ENCODE measurements at places on chromosomes 6 and 20.

DNA sequence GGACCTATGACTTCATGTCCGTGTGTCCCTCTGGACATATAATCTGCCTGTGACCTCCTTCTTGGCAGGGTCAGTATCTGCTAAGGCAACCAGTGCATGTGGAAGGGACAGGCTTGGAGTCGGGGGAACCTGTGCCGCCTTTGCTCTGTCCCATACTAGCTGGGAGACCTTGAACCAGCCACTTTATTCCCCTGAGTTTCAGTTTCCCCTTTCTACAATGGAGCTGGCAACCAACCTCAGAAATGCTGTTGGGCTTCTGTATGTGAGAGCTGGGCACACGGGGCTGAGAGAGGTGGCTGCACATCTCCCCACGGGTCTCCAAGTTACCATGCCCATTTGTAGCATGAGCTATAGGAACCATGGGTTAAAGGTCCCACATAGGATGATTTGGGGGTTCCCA, 53.8 kb downstream of the CD40 start:
- DNase-seq: no peak

GRCh38 chr6:84929212-84929611, 164.8 kb upstream of the TBX18 start:
- no peak for DNase-seq

GRCh38 chr6:70380252-70380651, 33.1 kb upstream of the FAM135A start:
- DNase-seq: no peak

GRCh38 chr20:24780674-24781417, 168.2 kb upstream of the CST7 start:
- no peak for DNase-seq

DNA sequence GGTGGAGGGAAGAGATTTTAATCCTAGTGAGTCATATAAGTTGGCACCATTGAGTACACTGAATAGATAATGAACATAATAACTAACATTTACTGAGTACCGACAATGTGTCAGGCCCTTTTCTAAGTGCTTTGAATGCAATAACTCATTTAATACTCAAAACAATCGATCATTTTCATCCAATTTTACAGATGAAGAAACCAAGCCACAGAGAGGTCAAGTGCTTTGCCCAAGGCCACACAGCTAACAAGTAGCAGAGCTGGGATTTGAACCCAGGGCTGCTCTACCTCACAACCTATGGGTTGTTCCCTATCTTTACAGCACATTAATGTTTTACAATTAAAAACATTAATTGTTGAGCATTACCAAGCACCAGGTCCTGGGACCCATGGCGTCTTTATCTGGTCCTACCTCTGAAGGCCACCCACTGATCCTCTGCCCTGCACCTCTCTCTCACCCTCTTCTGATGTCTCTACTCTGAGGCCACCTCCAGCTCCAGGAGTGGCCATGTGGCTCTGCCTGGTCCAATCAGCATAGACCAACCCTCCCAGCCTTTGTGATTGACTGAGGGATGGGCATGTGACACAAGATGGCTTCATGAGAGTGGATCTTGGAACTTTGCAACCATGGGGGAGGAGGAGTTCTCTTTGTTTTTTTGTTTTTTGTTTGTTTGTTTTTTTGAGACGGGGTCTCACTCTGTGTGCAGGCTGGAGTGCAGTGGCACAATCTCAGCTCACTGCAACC, 83.9 kb downstream of the KCNB1 start:
- DNase-seq: no peak

GRCh38 chr6:15400572-15401004, 154.7 kb downstream of the JARID2 start:
- no peak for DNase-seq

GRCh38 chr6:146984251-146984924, 219.8 kb upstream of the STXBP5 start:
- no peak for DNase-seq

DNA sequence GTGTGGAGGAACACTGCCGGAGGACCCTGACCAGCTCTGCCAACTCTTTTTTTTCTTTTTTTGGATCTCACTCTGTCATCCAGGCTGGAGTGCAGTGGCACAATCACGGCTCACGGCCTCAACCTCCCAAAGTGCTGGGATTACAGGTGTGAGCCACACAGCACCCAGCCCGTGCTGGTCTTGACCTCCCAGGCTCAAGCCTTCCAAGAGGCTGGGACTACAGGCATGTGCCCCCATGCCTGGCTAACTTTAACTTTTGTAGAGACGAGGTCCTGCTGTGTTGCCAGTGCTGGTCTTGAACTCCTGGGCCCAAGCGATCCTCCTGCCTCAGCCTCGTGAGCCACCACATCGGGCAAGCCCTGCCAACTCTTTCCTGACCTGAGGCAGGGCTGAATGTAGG, 11.2 kb downstream of the GCNT2 start:
- DNase-seq: no peak

DNA sequence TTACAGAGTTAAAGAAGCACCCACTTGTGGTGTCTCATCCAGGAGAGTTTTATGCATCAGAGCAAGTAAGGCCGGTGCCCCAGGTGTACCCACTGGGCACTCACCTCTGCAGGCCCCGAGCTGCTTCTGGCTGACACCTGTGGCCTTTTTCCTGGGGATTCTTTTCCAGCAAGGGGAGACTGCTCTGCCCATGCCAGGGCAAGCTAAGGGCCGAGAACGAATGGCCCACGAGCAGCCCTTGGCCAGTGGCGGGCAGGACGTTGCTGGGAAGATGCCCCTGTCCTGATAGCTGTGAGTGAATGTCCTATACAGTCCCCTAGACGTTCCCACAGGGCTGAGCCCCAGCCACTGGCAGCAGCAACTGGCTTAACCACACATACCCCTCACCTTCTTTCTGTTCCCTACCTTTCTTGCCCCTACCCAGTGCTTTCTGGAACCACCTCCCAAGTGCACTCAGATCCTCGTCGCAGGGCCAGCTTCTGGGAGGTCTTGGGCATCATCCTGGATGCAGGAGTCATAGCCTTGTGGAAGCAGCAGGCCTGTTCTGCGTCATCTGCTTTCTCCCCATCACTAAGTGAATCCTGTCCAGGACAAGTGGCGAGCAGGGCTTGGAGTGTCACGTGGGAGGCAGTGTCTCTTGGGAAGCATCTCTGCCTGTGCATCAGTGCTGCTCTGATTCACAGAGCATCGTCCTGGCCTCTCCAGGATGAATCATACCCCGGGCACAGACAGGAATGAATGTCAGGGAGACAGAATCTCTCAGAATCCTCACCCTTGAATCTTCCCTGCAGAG, 32.5 kb downstream of the SYNDIG1 start:
- DNase-seq: no peak

GRCh38 chr6:169014211-169015197, 239.1 kb downstream of the THBS2 start:
- no peak for DNase-seq

DNA sequence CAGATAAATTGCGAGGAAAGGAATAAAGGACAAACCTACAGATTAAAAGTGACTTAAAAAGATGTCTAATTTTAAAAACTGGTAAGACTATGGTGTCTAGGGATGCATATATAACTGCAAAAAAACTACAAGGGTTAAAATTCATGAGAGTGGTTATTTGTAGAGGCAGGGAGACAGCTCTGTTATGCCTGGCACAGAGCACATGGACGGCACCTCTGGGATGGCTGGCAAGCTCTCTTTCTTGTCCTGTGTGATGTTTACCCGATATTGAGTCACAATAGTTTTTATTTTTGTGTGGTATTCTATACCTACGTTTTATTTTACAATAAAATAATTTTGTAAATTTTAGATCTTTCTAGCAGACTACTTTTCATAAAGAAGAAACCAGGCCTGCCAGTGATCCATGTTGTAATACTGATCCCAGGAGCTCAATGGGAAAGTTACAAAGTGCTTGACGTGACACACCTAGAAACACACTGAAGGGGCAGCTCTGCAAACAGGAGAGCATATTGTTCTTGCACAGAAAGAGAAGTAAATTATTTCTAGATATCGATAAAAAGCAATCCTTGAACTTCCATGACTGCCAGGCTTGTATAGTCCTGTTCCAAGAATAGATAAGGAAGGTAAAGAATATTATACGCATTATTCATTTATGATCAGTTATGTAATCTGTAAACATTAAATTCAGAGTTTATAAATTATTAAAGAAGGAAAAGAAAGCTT, 290.0 kb downstream of the PTPRK start:
- no peak for DNase-seq

Data from activated CD4-positive, alpha-beta T cell treated with anti-CD3 and anti-CD28 coated beads for 24 hours (primary cell).